ENCODE measurements at places on chromosomes 5 and 9. TPM values are rescaled to one million over a fixed set of nuclear protein-coding genes. Genes with fewer than 3 reads are reported as not detected.
A peak's percentile ranks its signal among the peaks of the same experiment; 100 is the strongest.

Gene TIFAB
- not detected for total RNA-seq

GRCh38 chr9:98247831-98248657 is 7.4 kb downstream of the TBC1D2 start:
- no peak for ATAC-seq

DNA sequence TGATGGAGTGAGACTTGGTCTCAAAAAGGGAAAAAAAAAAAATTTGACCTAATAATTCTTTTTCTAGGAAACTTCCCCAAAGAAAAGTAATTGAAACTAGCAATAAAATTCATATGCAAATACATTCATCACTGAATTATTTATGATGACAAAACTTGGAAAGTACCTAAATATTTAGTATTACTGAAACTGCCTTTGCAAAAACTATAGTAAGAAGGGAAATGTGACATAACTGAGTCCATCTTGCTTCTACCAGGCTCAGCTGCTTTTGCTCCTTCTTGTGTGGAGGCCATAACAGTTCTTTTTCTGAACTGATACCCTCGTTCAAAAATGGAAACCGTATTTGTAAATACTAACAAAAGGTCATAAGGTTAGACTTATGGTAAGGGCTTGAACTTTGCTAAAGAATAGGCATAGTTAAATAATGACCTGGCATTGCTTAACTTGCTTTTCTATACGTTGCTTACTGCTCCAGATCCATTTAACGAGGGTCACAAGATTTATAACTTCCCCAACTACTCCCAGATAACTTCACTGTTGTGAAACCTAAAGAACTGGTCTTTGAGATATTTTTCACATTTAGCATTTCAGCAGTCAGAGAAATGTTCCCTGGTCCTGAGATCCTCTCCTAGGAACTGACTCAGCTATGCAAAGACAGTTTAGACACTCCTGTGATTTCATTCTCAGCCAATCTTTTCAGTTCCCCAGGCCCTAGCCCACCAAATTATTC is 68.4 kb downstream of the CFAP95 start:
- ATAC-seq, result peak; percentile 32

GRCh38 chr5:67061511-67061910 is 135.1 kb downstream of the CD180 start:
- ATAC-seq, result no peak

Gene ATP10B
- not detected for total RNA-seq

DNA sequence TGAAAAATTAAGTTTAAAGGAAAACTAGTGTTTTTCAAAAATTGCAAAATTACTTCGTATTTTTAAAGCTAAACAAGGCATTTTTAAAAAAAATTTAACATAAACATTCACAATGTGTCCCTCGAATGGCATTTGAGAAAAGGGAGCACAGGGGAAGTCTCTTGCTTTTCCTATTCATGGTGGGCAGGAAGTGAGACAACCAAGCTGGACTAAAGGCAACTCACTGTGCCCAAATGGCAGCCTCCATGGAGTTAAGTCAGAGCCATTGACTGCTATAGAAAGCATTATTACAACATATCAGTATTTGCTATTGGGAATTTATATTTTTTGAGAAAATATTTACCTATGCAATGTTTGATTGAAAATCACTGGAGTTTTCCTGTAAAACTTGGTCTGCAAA is 8.3 kb downstream of the HNRNPH1 start:
- no peak for ATAC-seq

- ATAC-seq, result no peak
Measured at GRCh38 chr9:94298949-94299599, 29.4 kb downstream of the NUTM2F start.

DNA sequence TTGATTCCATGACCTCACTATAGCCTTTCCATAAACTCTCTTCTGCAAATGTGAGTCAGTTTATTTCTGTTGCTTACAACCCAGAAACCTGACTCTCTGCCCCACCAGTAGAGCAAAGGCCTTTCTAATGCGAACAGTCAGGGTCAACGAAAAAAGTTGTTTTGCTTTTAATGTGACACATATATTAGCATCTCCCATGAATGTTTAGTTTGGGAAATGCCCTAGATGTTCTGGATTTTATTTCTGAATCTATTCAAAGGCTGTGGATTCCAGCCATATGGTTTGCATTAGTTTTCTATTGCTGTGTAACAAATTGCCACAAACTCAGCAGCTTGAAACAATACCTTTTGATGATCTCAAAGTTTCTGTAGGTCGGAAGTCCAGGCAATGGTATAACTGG is 193.5 kb downstream of the GNA14 start:
- ATAC-seq, result no peak

DNA sequence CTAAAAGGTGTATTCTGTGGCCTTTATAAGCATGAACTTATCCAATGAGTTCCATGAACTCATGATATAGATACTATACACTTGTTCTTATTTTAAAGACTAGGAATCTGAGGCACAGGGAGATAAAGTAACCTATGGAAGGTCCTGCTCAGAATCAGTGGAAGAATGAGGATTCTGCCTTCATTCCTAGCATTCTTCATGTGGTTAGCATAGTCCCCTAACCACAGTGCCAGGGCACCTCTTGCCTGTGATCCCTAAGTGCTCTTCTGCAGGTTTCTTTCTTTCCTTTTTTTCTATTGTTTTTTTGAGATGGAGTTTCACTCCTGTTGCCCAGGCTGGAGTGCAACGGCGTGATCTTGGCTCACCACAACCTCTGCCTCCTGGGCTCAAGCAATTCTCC is 174.1 kb downstream of the C9orf152 start:
- no peak for ATAC-seq

- no peak for ATAC-seq
Measured at GRCh38 chr9:106859957-106860720, 2.8 kb upstream of the ZNF462 start.

DNA sequence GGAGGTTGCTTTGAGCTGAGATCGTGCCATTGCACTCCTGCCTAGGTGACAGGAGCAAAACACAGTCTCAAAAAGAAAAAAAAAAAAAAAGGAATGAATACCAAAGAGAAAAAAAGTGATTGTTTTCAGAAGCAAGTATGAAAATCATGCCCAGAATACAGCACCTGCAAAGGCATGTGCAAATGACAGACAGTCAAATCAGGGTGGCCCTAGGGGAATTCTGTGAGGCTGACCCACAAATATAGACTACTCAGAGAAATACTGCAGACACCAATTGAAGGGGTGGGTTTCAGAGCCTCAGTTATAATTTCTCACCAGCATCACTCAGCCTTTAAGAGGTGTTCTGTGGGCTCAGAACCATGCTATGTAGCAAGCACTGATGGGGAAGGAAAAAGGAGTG is 28.6 kb downstream of the DCAF12 start:
- ATAC-seq, result no peak

Gene LCN1
- not detected for total RNA-seq

Gene PKD2L2
- not detected for total RNA-seq

- no peak for ATAC-seq
Measured at GRCh38 chr5:153399595-153399994, 90.9 kb upstream of the GRIA1 start.

GRCh38 chr5:165029099-165029870 is 1523.9 kb downstream of the MAT2B start:
- ATAC-seq, result no peak

DNA sequence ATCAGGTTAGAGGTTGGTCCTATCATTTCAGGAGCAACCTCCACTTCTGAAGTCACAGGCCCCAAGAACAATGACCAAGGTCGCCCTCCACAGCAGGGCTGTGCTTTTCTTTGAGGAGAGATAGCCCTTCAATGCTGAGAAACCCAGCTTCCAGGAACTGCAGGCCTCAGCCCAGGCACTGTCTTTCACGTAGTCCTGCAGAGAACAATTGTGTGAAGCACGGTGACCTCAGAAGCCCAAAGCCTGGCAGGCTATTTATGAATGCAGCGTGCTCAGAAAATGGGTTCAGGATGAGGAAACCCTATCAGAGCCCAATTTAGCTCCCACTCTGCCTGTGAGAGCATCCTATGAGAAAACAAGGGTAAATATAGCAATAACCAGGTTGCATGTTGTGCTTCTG is 388.3 kb downstream of the PLK2 start:
- no peak for ATAC-seq

Gene GHR
- not detected for total RNA-seq

DNA sequence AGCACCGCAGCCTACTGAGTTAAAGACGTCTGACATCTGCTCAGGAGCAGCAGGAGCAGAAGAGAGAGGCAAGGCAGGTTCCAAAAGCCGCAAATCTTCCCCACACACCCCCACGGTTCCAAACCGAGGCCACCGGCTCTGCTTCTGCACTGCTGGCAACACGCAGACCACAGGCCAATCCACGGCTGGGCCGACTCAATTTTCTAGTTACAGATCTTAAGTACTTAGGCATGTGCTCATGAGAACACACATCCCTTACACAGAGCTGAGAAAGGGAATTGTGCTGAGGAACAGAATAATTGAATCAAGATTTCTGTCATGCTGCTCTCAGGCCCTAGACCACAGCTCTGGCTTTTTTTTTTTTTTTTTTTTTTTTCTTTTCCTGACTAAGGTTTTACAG is 32.6 kb downstream of the PAX5 start:
- ATAC-seq, result no peak

Gene RLN2
- total RNA-seq, result 2.9 TPM

DNA sequence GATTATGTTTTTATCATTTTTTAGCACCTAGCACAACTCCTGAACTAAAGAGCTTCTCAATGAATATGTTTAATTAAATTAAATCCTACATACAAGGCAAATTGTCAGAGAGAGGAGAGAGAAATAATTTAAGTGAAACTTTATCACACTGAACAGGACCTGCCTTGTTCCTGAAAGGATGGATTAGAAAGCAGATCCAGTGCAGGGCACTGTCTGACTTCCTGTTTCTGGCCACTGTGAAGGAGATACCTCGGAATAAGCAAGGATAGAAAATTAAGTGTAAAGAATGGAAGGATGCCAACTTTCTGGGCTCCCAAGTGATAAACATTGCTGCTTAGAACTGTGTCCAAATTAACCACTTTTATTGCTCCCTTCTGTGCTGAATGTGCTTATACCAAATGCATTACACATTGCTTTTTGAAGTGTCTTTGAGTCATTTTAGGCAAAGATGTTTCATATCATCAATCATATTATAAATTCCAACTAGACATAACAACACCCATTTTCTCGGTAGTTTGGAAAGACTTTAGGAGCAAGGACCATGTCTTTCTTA is 89.1 kb upstream of the SPDL1 start:
- ATAC-seq, result no peak

DNA sequence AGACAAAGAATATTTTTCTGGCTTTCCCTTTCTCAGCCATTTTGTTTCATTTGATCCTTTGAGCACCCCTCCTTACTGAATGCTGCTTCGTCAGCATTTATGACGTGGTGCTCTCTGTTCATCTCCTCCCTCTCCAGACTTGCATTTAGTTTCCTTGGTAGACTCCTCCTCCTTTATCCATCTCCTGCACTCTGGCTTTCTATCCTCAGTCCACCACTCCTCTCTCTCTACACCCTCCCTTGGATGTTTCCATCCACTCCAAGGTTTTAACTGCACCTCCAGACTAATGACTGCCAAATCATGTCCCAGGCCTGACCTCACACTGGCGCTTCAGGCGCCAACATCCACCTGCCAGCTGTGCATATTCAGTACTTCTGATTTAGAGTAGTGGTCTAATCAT is 245.4 kb downstream of the RAB3C start:
- no peak for ATAC-seq

GRCh38 chr5:77064040-77064439 is 23.0 kb downstream of the ZBED3 start:
- ATAC-seq, result no peak

DNA sequence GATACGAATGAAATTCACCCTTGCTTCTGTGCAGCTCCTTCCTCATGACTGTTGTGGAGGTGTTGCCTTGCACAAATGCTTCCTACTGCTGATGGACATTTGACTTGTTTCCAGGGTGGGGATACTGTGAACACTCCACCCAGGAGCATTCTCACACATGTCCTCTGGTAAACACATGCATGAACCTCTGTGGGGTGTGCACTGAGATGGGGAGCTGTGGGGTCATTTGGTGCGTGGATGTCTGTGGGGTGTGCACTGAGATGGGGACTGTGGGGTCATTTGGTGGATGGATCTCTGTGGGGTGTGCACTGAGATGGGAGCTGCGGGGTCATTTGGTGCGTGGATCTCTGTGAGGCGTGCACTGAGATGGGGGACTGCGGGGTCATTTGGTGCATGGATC is 72.9 kb upstream of the IRX4 start:
- ATAC-seq, result no peak

Gene PDGFRB
- 0.26 TPM for total RNA-seq

- no peak for ATAC-seq
Measured at GRCh38 chr5:37739817-37740261, 100.0 kb downstream of the GDNF start.

DNA sequence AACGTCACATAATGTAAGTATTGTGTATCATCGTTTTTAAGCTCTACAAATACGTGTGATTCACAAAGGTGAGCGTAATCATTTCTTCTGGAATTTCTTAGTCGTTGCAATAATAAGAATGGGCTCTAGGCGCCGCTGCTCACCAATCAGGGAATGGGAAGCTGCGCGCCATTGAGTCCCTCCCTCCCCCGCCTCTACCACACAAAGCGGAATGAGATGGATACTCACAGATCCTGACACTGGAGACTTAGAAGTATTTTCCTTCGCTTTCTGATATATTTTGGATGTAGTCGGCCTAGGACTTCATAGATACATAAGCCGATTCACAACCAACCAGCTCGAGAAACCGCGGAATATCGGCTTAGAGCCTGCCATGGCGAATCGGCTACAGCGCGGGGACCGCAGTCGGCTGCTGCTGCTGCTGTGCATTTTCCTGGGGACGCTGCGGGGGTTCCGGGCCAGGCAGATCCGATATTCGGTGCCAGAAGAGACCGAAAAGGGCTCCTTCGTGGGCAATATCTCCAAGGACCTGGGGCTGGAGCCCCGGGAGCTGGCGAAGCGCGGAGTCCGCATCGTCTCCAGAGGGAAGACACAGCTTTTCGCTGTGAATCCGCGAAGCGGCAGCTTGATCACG is at the start of gene PCDHGA11:
PCDHGA11 (plus strand) TSS at position 197 of the 634 bp plus-strand sequence; CDS start at position 374, 177 bp downstream.
- peak; percentile 50 for ATAC-seq

DNA sequence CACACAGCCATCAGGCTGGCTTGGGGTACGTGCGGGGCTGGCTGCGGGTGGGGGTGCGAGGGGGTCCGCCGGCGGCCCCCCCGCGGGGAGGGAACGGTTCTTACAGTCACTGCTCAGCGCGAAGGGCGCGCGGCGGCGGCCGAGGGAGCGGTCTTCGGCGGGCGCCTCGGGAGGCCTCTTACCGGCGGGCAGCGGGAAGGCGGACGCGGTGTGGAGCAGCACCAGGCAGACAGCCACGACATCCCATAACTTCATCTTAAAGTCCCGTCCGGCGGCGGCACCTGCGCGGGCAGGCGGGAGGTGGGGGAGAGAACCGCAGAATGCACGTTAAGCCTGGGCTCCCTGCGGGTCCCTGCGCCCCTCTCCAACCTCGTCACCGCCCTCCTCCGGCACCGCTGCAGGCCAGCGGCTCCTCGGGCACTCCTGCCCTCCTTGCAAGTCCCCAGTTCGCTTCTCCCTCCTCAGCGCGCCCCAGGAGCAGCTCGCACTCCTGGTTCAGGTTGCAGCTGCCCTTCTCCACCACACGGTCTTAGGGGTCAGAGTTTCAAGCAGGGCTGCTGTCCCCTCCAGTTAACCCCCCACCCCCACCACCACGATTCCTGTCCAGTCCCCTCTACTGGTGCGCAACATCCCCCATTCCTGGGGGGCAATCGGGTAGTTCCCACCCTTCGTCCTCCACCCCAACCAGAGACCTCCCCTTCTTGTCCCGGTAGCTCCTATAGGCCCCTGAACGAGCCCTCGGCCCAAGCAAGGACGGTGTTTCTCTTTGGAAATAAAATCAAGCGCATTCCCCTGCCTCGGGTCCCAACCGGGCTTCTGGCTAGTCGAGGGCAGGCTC is 5.1 kb downstream of the GDNF start:
- no peak for ATAC-seq

All from activated T-helper 17 cell treated with anti-CD3 and anti-CD28 coated beads, Interleukin-2, amount 50 U/mL, for 72 hours (primary cell).